Breast epithelium (tissue), 4 donors: ENCODE measurements at places on chromosomes 6 and 20.

GRCh38 chr6:52186480-52186879 lies 305 bp downstream of the IL17A start:
- no peak for DNase-seq

DNA sequence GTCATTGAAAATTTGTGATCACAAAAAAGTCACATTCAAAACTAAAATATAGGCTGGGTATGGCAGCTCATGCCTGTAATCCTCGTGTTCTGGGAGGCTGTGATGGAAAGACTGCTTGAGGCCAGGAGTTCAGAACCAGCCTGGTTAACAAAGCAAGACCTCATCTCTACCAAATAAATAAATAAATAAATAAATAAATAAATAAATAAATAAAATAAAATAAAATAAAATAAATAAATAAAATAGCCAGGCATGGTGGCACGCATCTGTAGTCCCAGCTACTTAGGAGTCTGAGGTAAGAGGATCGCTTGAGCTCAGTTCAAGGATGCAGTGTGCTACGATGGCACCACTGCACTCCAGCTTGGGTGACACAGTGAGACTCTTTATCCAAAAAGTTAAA lies 343.1 kb upstream of the RUNX2 start:
- no peak for DNase-seq

DNA sequence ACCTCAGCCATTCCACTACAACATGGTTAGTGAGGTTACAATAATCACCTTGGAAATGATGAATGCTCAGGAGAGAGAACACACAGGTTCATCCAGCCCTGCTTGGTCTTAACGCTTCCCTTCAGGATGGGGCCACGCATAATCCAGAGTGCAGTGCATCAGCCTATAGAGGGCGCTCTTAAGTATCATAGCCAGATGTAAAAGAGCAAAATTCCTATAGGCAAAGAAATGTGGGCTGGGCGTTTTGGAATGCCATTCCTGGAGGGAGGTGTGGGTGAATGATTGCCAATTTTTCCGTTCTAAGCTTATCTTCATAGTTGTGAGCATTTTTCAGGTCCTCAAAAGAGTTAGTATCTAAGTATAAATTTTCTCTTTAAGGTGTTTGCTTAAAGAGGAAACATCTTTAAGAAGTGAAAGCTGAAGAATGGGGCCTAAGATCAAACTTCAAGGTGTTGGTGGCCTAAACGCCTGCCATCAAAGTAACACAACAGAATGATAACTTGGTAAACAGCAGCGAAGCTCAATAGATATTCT lies 1.8 kb downstream of the RIPOR2 start:
- no peak for DNase-seq

DNA sequence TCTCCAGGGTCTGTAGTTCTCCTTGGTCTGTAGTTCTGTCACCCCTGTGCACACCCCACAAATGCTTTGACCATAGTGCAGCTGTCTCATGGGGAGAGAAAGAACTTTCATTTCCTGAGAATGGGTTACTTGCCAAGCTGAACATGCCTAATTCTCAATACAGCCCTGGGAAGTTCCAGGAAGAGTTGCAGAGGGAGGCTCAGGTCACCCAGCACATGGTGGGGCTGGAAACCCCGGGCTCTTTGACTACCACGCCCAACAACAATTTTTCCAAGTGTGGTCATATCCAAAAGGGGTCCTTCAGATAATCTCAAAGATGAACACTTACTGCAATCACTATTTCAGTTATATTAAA lies 2.2 kb upstream of the PTPRA start:
- DNase-seq: no peak

DNA sequence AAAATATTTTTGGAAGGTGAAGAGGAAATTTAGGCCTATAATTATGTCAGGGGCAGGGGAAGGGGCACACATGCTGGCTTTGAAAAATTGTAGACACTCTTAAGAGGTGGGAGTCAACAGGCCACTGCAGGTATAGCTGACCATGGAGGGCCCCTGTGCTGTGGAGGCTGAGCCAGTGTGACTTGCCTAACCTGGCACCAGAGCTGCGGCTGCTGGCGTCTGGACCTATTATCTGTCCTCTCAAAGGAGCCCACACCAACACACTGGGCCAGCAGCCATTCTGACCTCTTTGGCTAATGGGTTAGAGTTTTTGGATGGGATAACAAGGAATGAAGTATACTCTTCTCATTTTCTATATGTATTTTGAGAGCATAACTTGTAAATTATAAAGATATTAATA lies 4.5 kb downstream of the GID8 start:
- no peak for DNase-seq

- DNase-seq: no peak
Observed at GRCh38 chr6:31597006-31597405, 4.2 kb upstream of the NCR3 start.

GRCh38 chr6:160180706-160181105 lies 59.1 kb downstream of the SLC22A1 start:
- DNase-seq: no peak

- DNase-seq: no peak
Observed at GRCh38 chr20:48329031-48329615, 498.7 kb downstream of the PREX1 start.
